Kidney glomerular epithelial cell (primary cell): ENCODE measurements at places on chromosomes 4 and X.

- no peak for DNase-seq
Measured at GRCh38 chrX:25070038-25070437, 54.3 kb upstream of the ARX start.

DNA sequence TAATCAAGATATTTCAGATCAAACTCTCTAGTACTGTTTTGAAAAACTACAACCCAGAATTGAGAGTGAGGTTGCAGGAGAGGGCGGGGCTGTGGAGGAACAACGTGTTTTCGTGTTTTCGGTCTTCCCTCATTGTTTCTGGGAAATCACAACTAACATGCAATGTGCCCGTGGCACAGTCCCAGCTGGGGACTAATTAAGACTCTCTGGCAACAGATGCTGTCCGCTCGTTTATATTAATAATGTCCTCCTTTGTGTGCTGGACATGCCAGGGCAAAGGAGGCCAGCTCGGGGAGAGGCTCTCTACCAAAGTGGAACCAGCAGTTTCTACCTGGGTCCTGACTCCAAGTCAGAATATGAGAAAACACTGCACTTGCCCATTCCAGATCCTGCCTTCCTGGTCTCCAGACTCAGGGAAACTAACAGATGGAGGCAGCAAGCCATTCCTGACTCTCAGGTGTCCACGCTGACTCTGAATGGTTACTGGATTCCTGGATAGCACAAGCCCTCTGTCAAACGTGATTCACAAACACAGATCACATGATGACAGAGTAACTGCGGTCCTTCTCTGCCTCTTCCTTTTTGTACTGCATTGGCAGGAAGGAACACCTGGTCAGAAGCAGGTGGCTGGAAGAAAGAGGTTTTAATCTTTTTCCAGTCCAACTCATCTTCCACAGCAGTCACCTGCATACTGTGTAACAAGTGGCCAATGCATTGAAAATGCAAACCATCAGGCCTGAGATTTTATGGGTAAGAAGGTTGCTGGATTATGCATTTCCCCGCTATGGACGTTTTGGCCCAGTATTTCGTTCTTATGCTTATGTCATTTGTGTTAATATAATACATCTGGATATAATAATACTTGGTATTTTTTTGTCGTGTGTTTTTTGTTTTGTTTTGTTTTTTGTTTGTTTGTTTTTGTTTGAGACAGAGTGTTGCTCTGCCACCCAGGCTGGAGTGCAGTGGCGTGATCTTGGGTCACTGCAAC is 65.0 kb downstream of the COQ2 start:
- no peak for DNase-seq

- DNase-seq: peak; percentile 96
Measured at GRCh38 chr4:158161551-158162354, 11.1 kb downstream of the GASK1B start.

DNA sequence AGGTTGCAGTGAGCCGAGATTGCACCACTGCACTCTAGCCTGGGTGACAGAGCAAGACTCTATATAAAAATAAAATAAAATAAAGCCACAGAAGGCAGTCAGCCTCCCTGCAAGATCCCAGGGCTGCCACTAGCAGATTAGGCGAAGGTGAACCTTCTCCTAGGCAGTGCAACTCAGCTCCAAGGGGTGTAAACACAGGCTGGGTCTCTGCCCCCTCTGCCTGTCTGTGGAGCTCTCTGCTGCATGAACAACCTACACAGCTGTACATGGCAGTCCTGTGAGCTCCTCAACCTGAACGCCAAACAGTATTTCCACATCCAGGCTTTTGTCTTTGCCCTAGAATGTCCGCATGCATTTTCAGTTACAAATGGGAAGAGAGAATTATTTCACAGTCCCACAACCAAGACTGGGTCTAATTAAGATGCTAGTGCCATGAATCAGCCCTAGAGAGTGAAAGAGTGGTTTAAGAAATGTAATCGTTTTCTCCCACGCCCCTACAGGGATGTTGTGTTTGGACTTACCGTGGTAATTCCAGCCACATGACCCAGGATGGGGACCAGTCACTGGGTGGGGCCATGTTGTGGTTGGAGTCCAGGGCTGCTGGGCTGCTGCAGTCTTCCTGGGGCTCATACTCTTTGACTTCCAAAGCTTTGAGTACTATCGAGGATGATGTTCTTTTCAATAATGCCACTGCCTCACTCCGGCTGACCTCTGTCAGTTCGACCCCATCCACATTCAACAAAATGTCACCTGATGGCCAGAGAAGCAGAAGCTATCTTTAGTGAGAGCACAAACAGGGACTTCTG is 99.0 kb downstream of the FIP1L1 start:
- DNase-seq: peak; percentile 49

GRCh38 chrX:50470103-50471031 is at the start of gene DGKK:
Gene DGKK (minus strand): TSS chrX:50470825. CDS start chrX:50470678, 147 bp downstream.
- DNase-seq: no peak

DNA sequence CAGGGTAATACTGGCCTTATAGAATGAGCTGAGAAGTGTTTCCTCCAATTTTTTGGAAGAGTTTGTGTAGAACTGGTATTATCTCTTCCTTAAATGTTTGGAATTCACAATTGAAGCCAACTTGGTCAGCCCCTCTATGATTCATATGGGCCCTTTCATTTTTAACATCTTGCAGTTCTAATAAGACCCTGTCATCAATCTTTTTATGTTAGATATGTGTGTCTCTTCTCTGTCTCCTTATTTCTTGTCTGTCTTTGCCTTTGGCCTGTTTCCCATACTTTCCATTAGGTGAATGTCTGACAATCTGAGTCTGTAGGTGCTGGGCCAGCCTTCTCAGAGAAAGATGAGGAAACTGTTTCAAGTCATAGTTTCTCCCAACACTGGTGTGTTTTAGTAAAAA is 88.7 kb downstream of the SLC16A2 start:
- no peak for DNase-seq
